ENCODE measurements at places on chromosomes 11 and 22.

GRCh38 chr22:46415776-46416519, 80.4 kb downstream of the TRMU start:
- no peak for DNase-seq

DNA sequence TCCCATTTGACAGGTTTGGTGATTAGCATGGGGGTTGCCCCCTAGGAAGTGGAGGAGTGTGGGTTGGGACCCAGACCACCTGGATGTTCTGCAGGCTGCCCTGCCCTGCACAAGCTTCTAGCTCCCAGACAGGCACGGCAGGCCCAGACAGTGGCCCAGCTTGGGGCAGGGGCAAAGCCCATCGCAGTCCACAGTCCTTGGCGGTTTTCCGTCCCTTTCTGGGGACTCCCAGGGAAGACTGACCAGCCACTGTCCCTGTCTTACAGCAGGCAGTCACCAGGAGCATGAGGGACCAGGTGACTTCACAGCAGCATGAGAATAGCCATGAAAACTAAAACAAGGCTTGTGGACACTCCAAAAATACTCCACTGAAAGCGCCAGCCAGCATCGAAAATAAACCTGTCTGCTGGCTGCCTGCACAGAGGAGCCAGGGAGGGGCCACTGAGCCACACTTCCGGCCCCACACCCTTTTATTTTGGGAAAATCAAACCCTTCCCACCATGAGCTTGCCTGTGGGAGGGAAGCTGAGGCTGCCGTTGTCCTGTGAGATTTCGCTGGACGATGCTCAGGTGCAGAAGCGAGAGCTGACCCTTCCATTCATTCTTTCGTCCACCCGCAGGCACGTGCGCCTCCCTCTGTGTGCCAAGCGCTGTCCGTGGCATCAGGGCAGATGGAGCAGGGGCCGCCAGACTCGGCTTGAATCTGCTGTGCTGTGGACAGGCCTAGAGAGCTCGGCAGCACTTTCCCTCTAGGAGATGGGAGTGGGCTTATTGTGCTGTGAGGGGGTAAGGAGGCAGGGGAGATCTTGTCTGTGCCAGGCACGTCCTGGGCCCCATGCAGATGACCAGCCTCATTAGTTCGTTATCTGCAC, 28.0 kb downstream of the FADD start:
- DNase-seq = no peak

GRCh38 chr22:50305393-50305922, 2.0 kb downstream of the PLXNB2 start:
- DNase-seq = no peak

DNA sequence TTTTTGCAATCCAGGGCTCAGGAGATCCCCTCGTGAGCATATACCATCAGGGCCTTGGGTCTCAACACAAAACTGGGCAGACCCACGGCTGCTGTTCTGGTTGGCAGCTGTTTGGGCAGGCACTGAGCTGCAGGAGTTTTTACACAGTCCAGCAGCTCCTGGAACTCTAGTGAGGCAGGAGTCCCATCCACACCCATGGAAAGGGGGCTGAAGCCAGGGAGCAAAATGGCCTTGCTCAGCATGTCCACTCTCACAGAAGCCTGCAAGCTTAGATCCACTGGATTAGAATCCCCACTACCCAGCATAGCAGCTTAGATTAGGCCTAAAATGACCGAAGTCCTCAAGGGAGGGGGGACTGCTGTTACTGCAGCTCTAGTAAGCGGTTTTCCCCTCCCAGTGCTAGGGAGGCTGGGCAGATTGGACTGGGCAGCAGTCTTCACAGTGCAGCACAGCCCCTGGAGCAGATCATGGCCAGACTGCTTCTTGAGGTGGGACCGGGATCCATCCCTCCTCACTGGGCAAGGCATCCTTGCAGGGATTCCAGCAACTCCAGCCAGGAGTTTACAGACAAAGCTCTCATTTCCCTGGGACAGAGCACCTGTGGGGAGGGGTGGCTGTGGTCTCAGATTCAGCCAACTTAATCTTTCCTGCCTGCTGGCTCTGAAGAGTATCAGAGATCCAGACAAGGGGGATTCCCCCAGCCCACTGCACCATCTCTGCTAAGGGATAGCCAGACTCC, 36.4 kb upstream of the CARD16 start:
- no peak for DNase-seq

- DNase-seq = peak; percentile 85
These were observed 203.8 kb downstream of the CASP12 start for GRCh38 chr11:104694259-104695064.

DNA sequence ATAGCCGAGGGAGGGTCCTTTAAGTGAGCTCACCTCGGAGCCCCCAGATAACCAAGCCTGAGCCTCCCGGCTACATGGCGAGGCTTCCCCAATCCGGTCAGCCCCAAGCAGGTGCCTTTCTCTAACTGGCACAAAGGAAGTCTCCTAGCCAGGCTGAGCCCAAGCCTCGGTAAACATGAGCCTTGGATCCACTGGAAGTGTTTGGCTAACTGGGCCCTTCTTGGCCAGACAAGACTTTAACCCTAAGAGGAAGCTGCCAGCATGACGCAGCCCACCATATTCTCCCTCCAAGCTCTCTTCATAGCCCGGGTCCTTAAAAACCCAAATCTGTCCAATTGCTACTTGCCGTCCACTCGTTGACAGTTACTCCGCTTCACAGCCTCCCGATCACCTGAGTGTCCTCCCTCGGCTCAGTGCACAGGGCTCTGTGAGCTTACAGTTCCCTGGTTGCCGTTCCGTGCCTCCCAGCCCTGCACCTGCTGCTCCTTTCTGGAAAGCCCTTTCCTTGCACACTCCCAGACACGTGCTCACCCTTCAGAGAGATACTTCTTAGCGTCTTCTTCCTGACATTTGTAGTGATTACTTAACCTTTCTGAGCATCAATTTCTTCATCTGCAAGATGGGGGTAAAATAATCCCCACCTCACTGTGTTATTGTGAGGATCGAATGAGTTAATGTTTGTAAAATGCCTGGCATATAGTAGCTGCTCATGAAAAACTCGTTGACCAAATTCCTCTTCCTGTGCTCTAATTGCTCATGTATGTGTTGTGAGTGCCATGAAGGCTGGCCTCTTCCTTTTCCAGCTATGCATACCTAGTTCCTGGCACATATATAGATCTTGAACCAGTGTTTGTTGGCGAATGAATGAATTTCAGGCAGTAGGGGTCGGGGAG, 25.6 kb downstream of the TXN2 start:
- no peak for DNase-seq

DNA sequence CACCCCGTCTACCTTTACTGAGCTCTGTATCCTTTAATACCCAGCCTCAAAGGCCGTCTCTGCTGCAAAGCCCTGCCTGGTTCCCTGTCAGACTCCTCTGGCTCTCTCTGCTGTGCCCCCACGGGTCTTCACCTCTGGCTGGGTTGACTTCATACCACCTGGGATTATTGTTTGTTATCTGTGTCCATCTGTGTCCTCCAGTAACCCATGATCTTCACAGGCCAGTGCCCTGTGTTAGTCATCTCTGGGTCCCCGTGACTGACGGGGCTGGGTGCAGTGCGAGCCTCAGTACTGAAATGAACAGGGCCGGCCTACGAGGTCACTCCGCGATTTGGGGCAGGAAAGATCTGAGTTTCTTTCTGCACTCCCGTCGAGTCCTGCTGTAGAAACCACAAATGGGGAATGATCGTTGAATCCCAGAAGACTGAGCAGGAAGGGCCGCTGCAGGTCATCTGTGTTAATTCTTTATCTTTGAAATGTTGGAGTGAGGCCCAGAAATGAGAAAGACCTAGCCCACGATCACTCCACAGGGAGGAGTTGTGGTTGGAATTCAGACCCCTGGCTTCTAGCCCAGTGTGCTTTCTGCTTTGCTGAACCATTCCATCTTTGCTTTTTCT, 12.3 kb upstream of the TUB start:
- peak; percentile 47 for DNase-seq

DNA sequence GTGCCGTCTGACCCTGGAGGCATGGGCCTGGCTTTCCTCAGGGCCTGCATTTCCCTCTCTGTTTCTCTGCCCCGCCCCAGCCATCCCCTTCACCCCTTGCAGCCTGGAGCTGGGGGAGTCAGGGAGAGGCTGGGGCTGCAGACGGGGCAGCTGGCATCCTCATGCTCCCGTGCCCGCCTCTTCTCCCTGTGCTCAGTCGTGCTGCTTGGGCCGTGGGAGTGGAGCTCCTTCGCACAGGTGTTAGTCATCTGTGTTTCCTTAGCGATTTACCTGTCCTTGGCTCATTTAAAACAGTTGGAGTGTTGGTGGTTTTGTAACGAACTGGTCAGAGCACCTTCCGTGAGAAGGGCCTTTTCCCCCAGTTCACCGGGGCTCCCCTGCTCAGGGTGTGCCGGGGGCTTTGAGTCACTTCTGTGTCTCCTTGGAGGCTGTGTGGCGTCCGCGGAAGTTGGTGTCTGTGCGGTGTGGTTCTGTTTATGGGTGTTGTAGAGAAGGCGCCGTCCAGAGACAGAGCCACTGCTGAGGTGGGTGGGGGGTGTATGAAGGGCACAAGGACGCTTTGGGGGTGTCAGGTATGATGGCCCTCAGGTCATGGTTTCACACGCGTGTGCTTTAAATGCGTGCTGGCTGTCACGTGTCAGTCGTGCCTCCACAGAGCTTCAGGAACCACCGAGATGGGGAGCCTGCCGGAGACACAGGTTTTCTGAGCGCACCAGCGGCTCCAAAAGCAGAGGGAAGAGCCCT, 19.5 kb downstream of the BRSK2 start:
- no peak for DNase-seq

All from ELR (cell line).